ENCODE measurements at places on chromosomes 7 and 10.

DNA sequence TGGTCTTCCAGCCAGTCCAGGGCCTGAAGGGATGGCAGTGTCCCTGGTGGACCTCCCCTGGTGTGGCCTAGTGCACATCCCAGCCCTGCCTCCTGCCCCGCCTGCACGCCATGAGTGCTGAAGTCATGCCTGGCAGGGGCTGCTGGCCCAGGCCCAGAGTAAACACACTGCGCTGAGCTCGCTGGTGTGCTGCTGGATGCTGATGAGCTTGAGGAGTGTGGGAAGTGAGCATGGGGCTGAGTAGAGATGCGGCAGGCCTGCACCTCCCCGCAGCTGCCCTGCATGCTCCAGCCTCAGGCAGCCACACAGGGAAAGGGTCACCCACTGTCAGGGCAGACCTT lies 43.2 kb downstream of the HTRA1 start:
- peak; percentile 93 for DNase-seq

DNA sequence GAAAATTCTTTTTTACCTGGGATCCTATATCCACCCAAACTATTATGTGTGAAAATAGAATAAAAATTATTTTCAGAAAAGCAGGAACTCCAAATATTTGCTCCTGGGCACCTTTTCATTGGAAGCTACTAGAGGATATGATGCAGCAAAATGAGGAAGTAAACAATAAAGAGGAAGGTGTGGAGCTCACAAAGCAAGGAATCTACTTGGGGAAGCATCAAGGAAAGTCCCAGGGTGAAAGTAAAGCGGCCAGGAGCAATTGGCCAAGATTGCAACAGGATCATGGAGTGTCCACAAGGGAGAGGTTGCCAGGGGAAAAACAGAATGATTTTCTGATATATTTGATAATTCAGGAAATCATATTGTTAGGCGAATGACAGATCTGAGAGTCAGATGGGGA lies 80.8 kb downstream of the CARD11 start:
- DNase-seq: peak; percentile 14

- DNase-seq: no peak
Measured at GRCh38 chr10:110168601-110169481, 38.6 kb upstream of the MXI1 start.

DNA sequence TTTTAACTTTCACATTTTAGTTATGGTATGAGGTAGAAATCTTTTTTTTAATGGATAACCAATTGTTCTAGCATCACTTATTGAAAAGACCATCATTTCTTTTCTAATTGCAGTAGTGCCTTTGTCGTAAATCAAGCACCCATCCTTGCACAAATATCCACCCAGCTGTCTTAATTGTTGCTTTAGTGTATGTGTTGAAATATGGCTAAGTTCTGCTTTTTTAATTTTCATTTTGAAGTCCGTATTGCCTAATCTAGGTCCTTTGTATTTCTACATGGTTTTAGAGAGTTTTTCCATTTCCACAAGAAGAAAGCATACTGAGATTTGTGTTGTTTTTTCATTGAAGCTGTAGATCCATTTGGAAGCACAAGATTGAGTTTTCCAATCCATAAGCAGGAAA lies 259.6 kb upstream of the SEMA3E start:
- DNase-seq: no peak

DNA sequence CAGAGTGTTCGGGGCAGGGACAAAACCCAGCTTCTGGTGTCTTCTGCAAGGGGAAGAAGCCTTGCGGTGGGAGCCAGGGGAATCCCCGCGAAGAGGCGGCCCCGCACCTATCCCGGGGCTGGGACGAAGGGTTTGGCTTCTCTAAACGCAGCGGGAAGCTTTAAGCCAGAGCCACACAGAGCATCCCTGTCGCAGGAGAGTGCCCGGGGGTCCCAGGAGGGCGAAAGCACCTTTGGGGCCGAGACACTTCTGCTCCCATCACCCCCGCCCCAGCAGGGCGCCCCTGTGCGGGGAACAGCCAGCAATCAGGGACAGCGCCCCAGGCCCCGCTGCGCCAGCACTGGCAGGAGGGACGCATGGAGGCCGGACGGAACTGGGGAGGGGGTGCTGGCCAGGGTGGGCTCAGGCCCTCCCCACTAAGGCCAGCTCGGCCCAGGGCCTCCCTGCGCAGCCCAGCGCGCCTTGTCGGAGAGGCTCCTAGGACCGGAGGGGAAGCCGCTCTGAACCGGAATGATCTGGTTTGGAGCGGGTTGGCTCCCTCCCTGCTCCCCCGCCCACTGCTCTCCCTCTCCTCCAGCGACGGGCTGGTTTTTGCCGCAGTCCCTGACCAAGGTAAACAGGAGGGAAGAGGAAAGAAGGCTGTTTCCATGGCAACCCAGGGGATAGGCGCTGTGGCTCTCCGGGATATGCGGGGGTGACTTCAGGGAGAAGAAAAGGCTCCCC lies 63.9 kb downstream of the TMEM209 start:
- peak; percentile 88 for DNase-seq

DNA sequence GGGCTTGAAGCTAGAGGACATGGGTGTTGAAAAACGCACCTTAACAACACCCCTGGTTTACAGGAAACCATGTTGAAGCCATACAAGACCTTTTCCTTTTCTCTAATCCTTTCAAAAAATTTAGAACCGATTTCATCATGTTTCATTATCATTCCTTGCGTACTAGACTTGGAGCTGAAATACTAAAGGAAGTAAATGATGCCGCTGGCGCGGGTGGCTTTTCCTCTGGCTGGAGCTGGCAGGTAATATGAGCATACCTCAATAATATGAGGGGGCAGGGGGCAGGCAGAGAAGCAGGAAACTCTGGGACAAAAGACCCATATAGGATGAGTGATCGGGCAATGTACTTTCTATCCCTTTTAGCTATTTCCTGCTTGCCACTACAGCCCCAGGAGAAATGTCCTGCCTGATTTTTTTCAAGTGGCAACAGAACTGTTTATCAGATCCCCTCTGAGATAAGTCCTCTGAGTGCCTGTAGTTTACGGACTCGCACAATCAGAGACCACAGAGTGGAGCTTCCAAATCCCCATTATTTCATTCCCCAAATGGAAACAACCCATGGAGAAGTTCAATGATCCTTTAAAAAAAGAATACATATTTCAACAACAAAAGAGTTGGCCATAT lies 450.1 kb downstream of the KCNMA1 start:
- no peak for DNase-seq

GRCh38 chr7:100509231-100509630 lies 25.5 kb downstream of the NYAP1 start:
- DNase-seq: no peak

GRCh38 chr7:79502151-79502550 lies 48.7 kb upstream of the MAGI2 start:
- DNase-seq: no peak

- DNase-seq: no peak
Measured at GRCh38 chr10:128295003-128295402, 168.8 kb upstream of the MKI67 start.

DNA sequence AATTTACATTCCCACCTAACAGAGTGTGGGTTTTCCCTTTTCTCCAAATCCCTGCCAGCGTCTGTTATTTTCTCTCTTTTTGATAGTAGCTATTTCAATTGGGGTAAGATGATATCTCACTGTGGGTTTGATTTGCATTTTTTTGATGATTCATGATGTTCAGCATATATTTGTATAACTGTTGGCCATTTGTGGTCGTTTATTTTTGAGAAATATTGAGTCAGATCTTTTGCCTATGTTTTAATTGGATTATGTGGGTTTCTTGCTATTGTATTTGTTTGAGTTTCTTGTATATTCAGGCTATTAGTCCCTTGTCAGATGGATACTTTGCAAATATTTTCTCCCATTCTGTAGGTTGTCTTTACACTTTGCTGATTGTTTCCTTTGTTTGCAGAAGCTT lies 193.8 kb downstream of the ABCA13 start:
- DNase-seq: no peak

GRCh38 chr7:157628456-157628855 lies 291.7 kb downstream of the DNAJB6 start:
- no peak for DNase-seq

- DNase-seq: no peak
Measured at GRCh38 chr10:119738962-119739361, 13.1 kb downstream of the INPP5F start.

GRCh38 chr10:77602231-77602912 lies 35.2 kb downstream of the KCNMA1 start:
- no peak for DNase-seq

DNA sequence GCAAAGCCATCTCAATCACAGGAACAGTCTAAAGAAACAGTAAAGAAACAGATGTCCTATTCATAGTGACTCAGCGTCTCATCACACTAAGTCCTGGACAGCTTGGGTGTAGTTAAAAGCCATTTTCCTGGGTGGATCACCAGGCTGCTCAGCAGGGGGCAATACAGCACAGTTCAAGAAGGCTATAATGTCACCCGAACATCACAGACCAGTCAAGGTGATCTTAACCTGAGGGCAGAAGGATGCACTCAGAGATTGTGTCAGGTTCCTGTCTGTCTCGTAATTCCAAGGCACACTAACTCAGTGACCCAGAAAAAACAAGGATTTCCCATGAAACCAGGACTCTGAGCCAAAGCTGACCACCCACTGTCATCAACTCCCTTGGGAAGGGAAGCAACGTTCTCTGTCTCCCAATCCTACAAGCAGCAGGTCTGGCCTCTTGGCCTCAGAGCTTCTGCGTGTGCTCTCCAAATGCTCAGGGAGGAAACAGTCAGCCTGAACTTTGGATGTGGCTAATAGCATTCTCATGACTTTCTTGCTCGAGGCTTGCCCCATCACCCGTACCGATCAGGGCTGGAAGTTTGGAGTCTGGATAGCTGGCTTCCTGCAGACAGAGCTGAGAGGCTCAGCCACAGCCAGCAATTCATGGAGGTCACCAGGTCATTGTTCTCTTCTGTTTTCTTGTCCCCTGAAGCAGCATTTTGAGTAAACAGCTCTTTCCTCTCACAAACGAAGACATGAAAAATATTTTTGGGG lies 90.4 kb upstream of the FAM171A1 start:
- peak; percentile 58 for DNase-seq

GRCh38 chr10:50552771-50553535 lies 70.8 kb downstream of the SGMS1 start:
- no peak for DNase-seq

DNA sequence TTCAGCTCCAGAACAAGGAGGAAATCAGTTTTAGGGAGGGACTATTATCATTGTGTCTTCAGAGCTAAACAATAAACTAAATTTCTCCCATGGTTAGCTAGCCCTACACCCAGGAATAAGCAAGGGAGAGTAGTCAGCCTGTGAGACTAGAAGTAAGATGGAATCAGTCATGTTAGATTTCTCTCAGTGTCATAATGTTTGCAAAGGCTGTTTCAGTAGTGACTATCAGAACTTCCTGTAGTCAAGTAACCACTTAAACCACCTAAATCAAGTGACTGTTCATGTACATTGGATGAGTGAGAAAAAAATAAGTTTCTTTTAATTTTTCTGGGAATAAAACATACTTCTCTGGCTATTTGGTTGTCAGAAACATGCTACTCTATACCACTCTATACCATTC lies 121.6 kb downstream of the KCND2 start:
- no peak for DNase-seq

- no peak for DNase-seq
Measured at GRCh38 chr10:110747609-110748464, 103.7 kb downstream of the RBM20 start.

GRCh38 chr10:69659241-69660038 lies 29.4 kb downstream of the FAM241B start:
- DNase-seq: no peak

- DNase-seq: no peak
Measured at GRCh38 chr7:35735396-35735795, 40.5 kb upstream of the HERPUD2 start.

DNA sequence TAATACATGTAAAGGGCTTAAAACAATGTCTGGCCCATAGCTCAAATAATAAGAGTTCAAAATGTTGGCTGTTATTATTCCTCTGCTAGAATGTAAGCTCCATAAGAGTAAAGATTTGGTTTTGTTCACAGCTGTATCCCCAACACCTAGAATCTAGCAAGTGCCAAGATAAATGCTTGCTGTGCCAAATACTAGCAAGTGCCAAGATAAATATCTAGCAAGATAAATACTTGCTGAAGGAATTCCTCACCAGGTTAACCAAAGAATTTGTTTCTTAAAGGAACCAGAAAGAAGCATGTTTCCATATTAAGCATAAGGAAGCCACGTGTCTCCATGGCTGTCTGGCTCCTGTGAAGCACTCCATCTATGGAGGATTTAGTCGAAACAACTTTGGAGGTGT lies 235.2 kb upstream of the SP4 start:
- no peak for DNase-seq

DNA sequence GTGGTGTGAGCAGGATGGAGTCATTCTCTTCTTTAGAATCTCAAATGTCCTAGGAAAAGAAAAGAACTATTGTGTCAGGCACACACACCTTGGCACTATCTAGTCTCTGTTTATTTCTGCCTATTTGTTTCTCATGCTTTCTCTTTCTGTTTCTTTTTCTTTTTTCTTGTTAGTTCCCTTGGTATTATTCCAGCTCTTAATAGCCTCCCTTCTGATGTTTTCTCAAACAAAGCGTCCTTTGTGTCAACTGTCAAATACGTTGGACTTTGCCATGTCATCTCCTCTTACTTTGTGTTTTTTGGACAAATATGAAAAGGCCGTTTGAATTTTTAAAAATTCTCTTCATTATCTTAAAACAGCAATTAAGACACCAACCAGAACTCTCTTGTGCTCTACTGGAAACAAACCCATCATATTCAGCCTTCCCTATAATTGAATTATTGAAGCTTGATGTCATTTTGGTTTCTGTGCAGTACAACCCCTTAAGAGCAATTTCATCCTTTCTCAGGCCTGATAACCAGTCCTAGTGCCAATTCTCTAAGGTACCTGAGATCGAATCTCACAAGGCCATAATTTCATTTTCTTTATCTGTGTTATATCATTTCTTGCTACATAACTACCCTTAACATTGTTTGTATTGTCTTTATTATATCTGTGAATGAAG lies 497.8 kb upstream of the NRP1 start:
- no peak for DNase-seq

DNA sequence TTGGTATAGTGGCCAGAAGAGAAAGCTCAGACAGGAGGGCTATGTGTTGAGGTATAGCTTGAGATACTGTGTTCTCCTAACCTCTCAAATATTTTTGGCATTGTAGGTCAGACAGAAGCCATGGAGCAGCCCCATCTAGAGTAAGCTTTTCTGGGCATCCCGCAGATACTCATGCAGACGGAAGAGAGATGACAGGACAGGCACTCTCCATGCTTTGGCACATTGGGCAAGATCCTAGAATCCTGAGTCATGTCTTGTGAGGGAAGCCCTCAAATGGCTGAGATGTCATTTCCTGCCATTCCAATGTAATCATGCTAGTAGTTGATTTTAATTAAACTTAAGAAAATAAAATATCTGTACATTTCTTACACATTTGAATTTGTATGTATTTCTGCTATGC lies 16.8 kb upstream of the KIF20B start:
- DNase-seq: no peak

DNA sequence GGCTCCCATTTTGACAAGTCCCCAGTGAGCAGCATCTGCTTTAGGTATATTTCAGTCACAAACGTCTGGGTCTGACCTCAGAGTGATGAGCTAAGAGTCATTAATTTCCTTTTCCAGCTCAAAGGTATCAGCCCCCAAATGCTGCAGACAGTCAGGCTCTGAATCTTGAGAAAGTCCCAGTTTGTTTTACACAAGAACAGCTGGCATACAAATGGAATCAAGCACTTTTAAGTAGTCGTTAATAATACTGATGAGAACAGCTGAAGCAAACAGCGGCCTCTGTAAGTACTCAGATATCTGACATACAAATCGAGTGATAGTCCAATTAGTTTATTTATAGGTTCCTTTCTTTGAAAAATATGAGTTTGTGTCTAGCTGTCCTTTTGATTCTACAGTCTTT lies 49.4 kb upstream of the MSRB2 start:
- DNase-seq: no peak

GRCh38 chr7:156897673-156898072 lies 4.7 kb upstream of the LMBR1 start:
- DNase-seq: no peak
